ENCODE measurements at places on chromosomes 7 and 10.
A peak's percentile ranks its signal among the peaks of the same experiment; 100 is the strongest.

DNA sequence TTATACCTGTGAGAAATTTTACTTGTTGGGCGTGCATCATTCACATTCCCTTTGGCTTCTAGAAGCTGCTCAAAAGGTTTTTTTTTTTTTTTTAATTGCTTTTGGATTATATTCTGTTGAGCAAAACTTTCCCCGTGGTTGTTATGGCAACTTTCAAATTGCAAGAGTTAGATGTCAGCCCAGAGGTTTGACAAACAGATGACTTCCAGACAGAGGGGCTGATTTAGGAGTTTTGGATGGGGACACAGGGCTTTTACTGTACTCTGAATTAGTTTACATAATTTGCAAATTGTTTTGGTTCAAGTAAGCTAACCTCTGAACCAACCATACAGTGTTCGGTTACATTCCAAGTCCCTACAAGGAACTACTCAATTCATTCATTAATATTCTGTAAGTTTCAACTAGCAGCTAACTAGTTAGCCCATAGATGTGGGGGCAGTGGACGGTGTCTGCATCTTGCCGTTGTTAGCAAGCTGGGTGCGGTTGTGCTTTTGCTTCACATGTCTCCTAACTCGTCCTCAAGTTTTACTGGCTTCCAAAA, 66.4 kb upstream of the JAZF1 start:
- no peak for DNase-seq

DNA sequence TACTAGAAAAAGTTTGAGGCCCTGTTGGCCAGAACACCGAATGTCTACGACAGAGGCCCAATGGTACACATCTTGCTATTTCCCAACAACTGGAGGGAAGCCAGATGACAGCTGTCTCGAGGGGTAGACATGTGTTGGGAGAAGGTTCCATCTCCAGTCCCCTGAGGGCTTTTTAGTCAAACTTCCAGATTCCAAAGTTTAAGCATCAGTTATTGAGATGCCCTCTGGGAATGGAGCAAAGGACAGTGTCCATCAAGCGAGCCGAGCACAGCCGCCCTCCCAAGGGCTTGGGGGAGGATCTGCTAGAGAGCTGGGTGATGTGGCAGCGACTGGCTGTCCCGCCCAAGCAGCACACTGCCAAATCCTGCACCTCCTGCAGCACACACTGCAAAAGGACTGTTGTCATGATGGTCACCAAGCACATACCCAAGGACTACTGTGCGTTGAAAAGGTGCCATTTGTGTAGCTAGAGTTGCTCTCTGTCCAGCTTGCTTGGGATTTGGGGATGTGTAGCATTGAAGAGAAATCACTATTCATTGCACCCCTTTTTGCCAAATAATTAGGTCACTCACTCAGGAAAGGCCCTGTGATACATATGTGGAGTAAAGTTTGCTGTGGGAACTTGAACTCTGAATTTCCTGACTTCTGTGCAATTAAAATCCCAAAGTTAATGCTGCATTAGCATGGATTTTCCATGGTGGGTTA, 164.6 kb downstream of the TRIL start:
- no peak for DNase-seq

- no peak for DNase-seq
Observed at GRCh38 chr10:49144058-49144720, 10.4 kb upstream of the FAM170B start.

- no peak for DNase-seq
Observed at GRCh38 chr7:47581804-47582763, at the start of gene TNS3. Gene TNS3, minus strand, starts transcription at chr7:47582111. Its CDS starts 142,475 bp downstream, at chr7:47439636.

DNA sequence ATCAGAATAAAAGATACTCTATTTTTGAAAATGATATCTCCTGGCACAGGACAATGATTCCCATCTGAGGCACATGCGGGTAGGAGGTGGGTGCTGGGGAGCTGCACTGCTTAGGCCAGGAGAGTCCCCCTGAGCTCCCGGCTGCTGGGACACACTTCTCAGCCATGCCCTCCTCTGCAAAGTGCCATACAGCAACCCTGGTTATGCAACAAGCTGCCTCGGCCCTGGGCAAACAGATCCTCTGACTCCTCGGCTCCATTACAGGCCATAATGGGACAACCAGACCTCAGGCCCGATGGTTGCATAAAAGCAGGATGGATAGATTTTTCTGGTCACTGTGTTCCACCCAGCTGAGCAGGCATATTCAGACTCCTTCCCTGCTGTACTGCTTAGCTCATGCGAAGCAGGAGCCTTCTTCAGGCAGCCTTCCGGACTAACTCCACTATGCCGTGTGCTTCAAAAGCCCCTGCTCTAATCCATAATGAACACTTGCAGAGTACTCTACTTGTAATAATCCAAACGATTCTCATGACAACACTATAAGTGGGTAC, 6.5 kb upstream of the LEP start:
- no peak for DNase-seq

- peak; percentile 20 for DNase-seq
Observed at GRCh38 chr10:17423632-17424186, 30.7 kb downstream of the ST8SIA6 start.

GRCh38 chr7:45973725-45974532, 52.9 kb upstream of the IGFBP3 start:
- no peak for DNase-seq

DNA sequence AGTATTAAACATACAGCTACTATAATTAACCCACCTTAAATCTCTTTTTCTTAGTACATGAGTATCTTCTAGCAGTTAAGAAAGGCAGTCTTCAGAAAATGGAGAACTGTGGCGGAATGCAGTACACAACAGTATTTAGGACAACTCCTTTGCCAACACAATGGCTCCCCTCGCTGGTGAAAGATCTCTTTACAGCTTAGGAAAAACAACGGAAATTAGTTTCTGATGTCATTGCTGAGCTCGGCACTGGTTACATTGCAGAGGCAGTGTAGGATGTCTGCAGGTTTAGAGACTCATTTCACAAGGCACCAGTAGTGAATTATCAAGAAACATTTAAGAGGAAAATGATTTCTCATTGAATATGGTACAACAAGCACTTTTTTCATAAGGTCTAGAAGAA, 43.4 kb downstream of the GLRX3 start:
- no peak for DNase-seq

GRCh38 chr7:95056107-95056739, 148.8 kb downstream of the PPP1R9A start:
- no peak for DNase-seq

DNA sequence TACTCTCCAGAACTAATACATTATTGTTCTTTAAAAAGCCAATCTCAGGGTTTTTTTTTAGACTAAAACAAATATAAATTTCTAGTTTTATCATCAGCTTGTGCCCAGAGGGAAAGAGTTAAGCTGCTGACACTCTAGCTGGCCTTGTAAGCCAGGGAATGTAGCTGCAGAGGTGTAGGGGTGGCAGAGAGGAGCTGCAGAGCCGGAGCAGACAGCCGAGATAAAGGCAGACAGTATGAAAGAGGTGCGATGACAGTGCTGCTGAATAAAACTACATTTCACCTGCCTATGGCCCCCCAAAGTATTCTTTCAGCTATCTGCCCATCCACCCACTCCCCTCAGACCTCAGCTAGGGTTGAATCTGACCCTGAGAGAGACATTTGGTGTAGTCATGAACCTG, 653.7 kb upstream of the ZWINT start:
- no peak for DNase-seq

DNA sequence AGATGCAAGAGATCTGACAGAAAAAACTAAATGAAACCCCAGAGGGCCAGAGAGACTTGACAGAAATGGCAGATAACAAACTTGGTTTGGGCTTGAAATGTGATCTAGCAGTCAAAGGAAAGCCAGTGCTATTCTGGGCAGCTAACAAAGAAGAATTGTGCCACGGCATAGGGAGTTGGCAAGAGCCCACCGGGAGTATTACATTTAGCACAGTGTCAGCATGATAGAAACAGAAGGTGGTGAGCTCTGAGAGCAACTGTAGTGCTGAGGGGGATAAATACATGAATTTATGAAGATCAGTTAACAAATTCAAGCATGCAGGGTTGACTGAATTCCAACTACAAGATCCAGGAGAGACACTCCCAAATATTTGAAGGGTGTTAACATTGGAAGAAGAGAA, 91.1 kb downstream of the AHCYL2 start:
- DNase-seq = no peak

DNA sequence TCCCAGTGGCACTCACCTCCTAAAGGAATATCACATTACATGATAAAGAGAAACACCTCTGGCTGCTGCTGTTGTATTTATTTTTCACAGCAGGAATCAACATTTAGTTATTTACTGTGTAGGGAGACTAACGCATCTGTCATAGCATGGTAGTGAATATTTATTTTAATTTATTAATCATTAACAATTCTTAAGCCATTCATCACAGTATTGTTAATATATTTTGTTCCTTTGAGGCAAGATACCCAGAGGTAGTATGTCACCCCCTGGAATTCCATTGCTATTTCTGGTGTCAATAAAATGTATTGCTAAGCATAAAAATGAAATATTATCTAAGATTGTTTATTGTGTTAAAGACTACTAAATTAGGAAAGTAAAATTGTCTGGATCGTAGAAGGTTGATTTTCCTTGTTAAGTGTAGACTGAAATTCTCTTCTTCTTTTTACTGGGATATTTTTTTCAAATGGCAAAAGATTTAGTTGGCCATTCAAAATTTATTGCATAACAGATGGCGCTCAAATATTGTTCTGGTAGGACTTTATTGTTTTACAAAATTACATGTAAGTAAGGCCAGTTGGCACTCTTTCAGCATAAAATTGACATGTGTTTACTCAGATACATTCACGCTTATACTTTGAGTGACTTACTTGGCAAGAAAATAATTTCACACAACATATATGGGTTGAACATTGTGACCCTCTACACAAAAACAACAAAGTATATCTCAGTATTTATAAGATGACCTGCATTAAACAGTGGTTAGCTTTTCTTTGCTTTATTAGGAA, 1358.7 kb upstream of the SORCS1 start:
- DNase-seq = no peak

- no peak for DNase-seq
Observed at GRCh38 chr7:84138411-84138810, 56.2 kb downstream of the SEMA3A start.

DNA sequence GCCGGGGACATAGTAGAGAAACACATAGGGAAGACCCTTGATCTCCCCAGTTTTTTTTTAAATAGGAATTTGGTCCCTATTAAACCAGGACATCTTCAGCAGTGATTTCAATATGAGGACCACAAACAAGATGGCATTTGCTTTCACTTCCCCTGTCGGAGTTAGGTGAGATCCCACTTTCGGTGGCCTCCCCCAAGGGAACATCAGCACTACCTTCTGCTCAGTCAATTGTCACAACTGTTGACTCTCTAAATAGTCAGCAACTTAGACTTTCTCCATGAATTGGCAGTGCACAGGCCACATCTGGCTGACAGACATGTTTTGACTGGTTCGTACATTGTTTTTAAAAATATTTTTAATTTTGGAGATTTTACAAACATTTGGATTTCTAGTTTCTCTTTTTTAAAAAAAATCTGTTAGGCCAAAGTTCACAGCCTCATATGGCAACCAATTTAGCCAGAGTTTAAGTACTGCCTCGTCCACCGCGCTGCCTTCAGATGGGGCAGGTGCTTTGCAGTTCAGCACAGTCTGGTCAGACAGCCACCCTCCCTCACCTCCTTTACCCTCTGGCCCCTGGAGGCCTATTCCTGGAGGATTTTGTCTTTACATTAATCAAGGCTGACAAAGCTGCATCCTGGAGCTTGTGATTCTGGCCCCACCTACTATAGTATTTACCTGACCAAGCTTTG, 139.2 kb upstream of the PRR15 start:
- no peak for DNase-seq

GRCh38 chr10:118903251-118903650, 126.3 kb upstream of the NANOS1 start:
- DNase-seq = no peak

DNA sequence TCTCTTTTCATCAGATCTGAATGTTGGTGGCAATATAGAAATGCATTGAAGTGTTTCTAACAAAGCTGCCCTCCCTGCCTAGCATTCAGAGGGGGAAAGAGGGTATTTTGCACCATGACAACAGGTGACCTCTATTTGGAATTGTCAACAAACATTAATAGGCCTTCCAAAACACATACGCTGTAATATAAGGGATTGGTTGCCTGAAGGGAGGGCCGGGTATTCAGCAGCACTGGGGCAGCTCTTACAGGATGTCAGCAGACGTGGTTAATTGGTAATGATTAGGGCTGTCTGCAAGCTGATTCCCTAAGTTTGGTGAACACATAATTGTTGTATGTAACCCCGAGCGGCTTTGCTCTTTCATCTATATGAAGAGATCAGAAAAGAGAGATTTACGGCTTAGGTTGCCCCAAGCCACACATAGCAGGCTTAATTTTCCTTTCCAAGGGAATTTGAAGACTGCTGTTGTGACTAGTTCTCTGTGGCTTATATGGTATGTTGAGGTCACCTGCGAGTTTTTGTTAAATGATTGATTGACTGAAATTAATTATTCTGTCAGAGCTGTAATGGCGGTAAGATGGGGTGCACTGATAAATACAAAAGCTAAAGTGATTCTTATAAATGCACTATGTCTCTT, 759.3 kb downstream of the LRMDA start:
- DNase-seq = no peak

GRCh38 chr10:72260976-72261783, 12.5 kb upstream of the DDIT4 start:
- peak; percentile 75 for DNase-seq

GRCh38 chr10:29627201-29628132, 7.3 kb downstream of the SVIL start:
- DNase-seq = no peak

- no peak for DNase-seq
Observed at GRCh38 chr10:20835335-20835734, 61.8 kb downstream of the NEBL start.

Measured in natural killer cell (primary cell).